ENCODE measurements at places on chromosomes 1 and 21.

- no peaks in the 10 kb centered on the region for H3K36me3 ChIP-seq
- no peak overlapping the region for H3K27ac ChIP-seq
- peaks cover 10% of the 10 kb centered on the region for H3K4me1 ChIP-seq
- H3K4me3 ChIP-seq: no peak overlapping the region
- H3K27me3 ChIP-seq: no peaks in the 10 kb centered on the region
- DNase-seq: no peak
Measured at GRCh38 chr21:24294171-24294570, 1313.1 kb downstream of the MRPL39 start.

DNA sequence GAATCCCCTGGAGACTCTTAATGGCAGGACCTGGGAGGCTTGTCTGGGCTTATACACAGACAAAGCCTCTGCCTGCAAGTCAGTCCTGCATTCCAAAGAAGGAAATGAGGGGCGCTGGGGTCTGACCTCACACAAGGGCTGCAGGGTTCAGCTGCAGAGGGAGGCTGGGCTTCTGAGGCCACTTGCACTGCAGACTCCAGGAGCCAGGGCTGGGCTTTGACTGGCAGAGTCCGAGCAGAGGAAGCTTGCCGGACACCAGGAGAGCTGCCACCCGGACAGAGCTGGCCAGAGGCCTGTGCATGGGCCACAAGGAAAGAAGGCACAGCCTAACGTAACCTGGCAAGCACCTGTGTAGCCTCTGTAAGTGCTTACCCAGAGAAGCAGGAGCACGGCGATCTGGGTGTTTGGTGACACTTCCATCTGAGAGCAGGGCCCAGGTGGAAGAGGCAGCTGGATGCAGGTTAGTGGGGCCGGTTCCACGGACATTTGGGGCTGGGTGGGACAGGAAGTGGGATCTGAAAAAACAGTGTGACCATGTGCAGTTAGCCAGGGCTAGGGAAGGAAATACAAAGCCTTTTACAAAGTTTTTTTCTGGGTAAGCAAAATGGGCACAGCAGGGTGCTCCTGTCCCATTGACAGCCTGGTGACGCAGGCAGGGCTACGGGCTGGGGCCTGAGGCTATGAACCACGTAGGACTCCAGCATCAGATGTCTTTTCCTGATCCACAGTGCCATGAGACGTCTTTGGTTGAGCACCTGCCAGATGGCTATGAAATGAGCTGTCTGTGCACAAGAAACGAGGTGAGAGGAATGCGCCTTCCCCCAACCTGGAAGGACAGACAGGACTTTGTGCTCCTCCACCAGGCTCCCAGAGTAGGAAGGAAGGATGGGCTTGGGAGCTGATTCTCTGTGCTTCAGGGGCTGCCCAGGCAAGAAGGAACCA is 37.3 kb upstream of the LBR start:
- no peaks in the 10 kb centered on the region for H3K36me3 ChIP-seq
- no peak overlapping the region for H3K4me3 ChIP-seq
- H3K27me3 ChIP-seq: no peaks in the 10 kb centered on the region
- H3K27ac ChIP-seq: peak overlapping the region; percentile 74
- H3K4me1 ChIP-seq: peaks cover 25% of the 10 kb centered on the region

DNA sequence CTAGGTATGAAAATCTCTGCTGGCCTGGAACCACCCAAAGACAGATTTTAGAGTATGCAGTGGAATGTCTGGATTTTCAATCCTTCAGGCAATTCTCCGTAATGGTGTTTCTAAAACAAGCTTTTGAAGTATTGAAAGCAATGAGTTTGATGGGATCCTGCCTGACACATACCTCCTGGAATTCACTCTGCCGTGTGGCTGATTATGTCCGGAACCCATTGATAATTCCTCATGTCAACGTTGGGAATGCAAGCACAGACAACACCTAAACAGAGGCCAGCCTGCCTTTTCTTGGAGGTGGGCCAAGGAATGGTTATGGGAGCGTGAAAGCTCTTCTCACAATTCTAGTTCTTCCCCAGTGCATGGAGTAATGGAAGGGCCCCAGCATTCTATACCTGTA is 168.9 kb upstream of the HMCN1 start:
- H3K4me3 ChIP-seq: no peak overlapping the region
- H3K4me1 ChIP-seq: peaks cover 73% of the 10 kb centered on the region
- no peak for DNase-seq
- peaks cover 3% of the 10 kb centered on the region for H3K36me3 ChIP-seq
- H3K27ac ChIP-seq: peak overlapping the region; percentile 14

GRCh38 chr1:247443641-247444040 is 14.3 kb downstream of the OR2B11 start:
- no peak for DNase-seq
- H3K27ac ChIP-seq: no peak overlapping the region
- peaks cover 8% of the 10 kb centered on the region for H3K4me1 ChIP-seq
- H3K4me3 ChIP-seq: no peak overlapping the region

DNA sequence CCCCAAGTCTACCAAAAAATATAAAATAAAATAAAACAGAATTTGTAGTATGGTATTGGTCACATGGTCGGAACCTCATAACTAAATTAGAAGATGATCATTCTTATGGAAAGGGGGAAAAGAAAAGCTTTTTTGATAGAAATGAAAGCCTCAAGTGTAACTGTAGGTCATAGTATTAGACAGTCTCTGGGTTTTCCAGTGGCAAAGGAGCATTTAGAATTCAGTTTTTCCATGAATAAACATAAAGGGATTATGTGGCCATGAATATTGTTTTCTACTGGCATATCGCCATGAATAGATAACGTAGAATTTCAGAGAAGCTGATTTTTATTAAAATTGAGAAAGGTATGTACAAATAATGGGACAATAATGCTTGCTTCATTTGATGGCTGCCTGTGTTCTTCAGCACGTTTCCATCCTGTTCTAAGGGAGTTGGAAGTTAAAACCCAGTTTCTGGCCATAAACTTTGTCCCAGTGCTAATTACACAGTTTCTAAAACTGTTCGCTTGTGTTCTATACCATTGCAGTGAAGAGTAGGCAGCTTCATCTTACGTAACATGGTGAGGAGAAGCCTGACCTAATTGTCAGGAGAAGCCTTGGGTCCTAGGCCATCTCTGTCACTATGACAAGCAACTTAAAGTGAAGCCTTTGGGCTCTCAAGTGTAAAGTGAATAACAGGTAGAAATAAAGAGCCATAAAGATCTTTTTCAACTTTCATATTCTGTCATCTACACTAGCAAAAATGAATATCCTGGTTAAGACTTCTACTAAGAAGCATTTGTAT is 70.5 kb upstream of the PGD start:
- H3K36me3 ChIP-seq: peaks cover 14% of the 10 kb centered on the region
- DNase-seq: no peak
- H3K27ac ChIP-seq: no peak overlapping the region

DNA sequence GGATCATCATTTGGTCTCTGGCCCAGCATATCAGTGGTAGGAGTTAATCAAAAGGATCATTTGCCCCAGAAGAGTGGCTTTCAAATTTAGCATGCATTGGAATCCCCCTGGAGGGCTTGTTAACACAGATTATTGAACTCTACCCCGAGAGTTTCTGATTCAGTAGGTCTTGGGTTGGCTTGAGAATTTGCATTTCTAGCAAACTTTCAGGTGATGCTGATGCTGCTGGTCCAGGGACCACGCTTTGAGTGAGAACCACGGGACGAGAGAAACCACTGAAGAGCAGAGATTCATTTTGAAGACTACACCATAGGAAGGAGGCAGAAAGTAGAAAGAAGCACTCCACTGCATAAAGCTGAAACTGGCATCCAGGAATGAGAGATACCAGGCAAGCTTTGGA is 81.3 kb upstream of the DUSP10 start:
- no peak overlapping the region for H3K27ac ChIP-seq
- H3K27me3 ChIP-seq: peaks cover 3% of the 10 kb centered on the region
- no peak overlapping the region for H3K4me3 ChIP-seq
- peaks cover 34% of the 10 kb centered on the region for H3K4me1 ChIP-seq
- H3K36me3 ChIP-seq: peaks cover 6% of the 10 kb centered on the region

GRCh38 chr1:219414250-219414649 is 198.7 kb downstream of the ZC3H11B start:
- no peak overlapping the region for H3K27ac ChIP-seq
- no peak for DNase-seq
- no peaks in the 10 kb centered on the region for H3K36me3 ChIP-seq
- no peak overlapping the region for H3K4me3 ChIP-seq
- no peaks in the 10 kb centered on the region for H3K27me3 ChIP-seq
- H3K4me1 ChIP-seq: no peaks in the 10 kb centered on the region

GRCh38 chr1:181640956-181641355 is 157.6 kb downstream of the CACNA1E start:
- DNase-seq: no peak
- no peaks in the 10 kb centered on the region for H3K36me3 ChIP-seq
- H3K4me3 ChIP-seq: no peak overlapping the region
- no peaks in the 10 kb centered on the region for H3K4me1 ChIP-seq

DNA sequence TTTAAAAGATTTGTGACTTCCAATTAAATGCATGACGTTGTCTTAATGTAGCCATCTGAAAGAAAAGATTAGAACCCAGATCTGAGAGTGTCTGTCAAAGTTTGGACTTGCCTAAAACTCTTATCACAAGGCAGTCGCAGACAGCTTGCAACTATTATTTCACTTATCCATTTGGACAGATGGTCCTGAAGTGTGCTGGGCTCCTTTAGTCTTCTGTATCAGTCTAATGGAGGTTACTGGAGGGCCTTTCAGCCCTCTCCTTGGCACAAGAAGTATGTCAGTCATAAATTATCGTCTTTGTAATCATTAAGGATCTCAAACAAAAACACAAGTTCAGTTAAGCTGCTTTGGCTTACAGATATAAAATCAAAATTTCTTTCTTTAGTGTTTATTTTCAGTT is 15.5 kb downstream of the PROX1 start:
- H3K36me3 ChIP-seq: no peaks in the 10 kb centered on the region
- H3K4me1 ChIP-seq: no peaks in the 10 kb centered on the region
- peaks cover 4% of the 10 kb centered on the region for H3K27me3 ChIP-seq
- H3K4me3 ChIP-seq: no peak overlapping the region
- H3K27ac ChIP-seq: no peak overlapping the region

DNA sequence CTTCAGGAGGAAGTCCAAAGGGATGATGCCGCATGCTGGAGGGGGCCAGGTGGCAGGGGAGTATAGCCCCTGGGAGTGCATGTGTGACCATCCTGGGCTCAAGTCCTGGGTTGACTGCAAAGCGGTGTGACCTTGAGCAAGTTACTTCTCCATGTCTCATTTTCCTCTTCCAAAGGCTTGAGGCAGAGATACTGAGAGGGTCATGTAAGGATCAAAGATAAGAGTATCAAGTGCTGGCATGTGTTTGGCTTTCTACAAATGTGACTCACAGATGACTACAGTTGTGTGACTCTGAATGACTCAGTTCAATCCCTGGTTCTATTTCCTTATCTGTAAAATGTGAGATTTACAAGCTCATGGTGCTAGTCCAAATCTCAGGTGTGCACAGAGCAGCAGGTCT is 26.1 kb downstream of the PROK1 start:
- H3K27me3 ChIP-seq: no peaks in the 10 kb centered on the region
- no peaks in the 10 kb centered on the region for H3K36me3 ChIP-seq
- no peak for DNase-seq
- H3K27ac ChIP-seq: no peak overlapping the region

DNA sequence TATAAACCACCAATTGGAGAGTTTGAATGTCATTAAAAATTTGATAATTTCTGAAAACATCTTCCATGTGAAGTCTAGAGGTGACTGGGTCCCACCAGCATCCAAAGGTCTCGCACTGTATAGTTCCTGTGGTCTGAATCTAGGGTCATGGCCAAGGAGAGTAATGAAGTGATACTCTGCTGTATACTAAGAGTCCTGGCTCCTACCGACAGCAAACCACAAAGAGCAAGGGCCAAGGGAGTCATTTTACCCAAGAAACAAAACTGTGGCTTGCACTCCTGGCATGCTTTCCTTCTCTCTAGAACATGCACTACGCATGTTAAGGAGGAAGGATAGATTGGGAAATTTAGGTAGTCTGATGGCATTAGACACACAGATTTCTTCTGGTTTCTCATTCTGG is 115.6 kb downstream of the BRINP2 start:
- no peak for DNase-seq
- H3K27ac ChIP-seq: no peak overlapping the region
- no peak overlapping the region for H3K4me3 ChIP-seq
- no peaks in the 10 kb centered on the region for H3K27me3 ChIP-seq

- H3K4me3 ChIP-seq: no peak overlapping the region
- H3K27ac ChIP-seq: no peak overlapping the region
- H3K36me3 ChIP-seq: no peaks in the 10 kb centered on the region
Measured at GRCh38 chr1:65512967-65513780, 92.7 kb downstream of the LEPR start.

DNA sequence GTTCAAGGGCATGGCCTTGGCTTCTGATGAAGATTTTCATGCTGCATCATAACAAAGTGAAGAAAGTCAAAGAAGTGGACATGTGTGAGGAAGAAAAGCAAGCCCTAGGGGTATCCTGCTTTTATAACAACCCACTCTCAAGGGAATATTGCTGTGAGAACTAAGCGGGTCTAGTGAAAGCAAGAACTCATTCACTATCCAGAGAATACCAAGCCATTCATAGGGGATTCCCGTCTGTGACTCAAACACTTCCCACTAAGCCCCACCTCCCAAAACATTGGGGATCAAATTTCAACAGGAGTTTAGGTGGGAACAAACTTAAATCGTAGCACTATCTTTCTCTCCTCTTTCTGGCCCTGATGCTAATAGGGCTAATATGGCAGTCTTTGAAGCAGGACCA is 98.5 kb upstream of the CTTNBP2NL start:
- no peak for DNase-seq
- peaks cover 3% of the 10 kb centered on the region for H3K27me3 ChIP-seq
- H3K4me3 ChIP-seq: no peak overlapping the region
- H3K4me1 ChIP-seq: no peaks in the 10 kb centered on the region
- no peaks in the 10 kb centered on the region for H3K36me3 ChIP-seq
- H3K27ac ChIP-seq: no peak overlapping the region

DNA sequence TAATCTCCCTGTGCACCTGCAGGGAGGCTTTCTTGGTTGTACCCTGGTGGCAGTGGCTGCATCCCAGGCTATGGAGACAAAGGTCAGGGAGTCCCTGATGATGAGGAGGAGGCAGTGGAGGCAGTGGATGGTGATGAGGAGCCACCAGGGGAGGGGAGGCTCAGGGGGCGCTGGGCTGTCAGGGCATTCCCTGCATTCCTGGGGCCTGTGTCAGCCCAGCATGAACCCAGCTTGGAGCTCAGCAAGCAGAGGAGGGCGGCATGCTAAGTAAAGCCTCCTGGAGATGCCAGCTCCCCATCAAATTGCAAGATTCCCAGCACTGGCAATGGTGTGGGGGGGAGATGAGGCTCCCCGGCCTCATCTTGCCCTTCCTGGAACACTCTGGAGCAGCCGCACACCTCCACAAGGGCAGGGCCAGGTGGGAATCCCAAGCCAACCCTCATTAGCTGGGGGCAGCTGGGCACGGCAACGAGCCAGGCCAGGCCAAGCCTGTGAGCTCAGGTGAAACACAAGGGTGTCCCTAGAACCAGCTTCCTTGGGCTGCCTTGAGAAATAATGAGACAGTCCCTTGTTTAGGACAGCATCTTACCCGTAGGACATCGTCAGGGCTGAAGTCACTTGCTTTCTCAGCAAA is 469.5 kb downstream of the MATN1 start:
- peaks cover 26% of the 10 kb centered on the region for H3K27me3 ChIP-seq
- H3K4me1 ChIP-seq: no peaks in the 10 kb centered on the region
- H3K36me3 ChIP-seq: no peaks in the 10 kb centered on the region
- no peak overlapping the region for H3K4me3 ChIP-seq
- DNase-seq: no peak
